ENCODE measurements at places on chromosomes 6 and 20.

GRCh38 chr6:159151266-159151855, 17.8 kb upstream of the FNDC1 start:
- DNase-seq: peak; percentile 85

DNA sequence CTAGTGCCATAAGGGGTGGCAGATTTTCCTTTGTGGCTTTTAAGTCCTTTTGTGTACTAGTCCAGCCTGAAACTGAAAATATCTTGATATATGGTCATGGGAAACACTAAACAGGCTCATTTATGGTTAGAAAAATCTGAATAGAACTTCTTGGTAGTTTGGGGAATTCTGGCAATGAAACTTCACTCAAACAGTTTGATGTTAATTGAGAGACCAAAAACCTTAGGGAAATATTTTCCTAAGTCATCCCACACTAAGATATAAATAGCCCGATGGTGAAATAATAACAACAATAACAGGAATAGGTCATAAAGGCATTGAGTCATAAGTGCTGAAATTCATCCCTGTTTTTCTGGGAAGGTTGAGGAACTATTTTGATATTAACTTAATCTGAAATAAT, 146.2 kb upstream of the SMLR1 start:
- peak; percentile 73 for DNase-seq

- DNase-seq: peak; percentile 75
These were observed 23.6 kb upstream of the ANKRD60 start for GRCh38 chr20:58251979-58252591.

- no peak for DNase-seq
These were observed 110.5 kb upstream of the MTHFD1L start for GRCh38 chr6:150755042-150755441.

GRCh38 chr20:5181958-5182357, 55.1 kb downstream of the CDS2 start:
- peak; percentile 11 for DNase-seq

DNA sequence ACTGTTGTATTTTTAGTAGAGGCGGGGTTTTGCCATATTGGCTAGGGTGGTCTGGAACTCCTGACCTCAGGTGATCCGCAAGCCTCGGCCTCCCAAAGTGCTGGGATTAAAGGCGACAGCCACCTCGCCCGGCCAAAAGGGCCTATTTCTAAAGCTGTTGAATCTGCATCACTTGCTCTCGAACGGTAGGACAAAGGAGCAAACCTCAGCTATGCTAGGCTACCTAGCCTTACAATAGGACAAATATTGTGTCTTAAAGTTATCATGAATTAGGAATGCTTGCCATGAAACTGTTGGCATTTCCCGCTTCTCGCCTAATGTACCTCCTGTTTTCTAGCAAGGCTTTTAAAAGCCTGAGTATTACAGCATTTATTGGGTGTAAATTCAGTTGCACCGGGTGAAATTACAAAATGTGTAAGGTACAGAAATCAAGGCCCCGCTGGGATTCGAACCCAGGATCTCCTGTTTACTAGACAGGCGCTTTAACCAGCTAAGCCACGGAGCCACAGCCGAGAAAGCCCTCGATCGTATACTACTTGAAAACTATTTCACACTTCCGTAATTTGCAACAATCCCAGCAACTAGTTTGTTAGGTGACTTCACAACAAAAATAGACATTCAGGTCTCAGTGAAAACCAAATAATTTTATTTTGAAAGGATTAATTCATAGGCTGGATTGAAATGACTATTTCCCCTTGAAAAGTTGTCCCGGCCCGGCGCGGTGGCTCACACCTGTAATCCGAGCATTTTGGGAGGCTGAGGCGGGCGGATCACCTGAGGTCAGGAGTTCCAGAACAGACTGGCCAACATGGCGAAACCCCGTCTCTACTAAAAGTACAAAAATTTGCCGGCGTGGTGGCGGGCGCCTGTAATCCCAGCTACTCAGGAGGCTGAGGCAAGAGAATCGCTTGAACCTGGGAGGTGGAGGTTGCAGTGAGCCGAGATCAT, 211.6 kb upstream of the ZNF184 start:
- DNase-seq: peak; percentile 57
